ENCODE measurements at places on chromosomes 4 and X.
A peak's percentile ranks its signal among the peaks of the same experiment; 100 is the strongest.

GRCh38 chr4:115054836-115055235 is 58.6 kb downstream of the NDST4 start:
- DNase-seq, result no peak

- DNase-seq, result no peak
Measured at GRCh38 chr4:30744957-30745640, 24.9 kb downstream of the PCDH7 start.

GRCh38 chrX:40316502-40316901 is 218.7 kb upstream of the BCOR start:
- no peak for DNase-seq

DNA sequence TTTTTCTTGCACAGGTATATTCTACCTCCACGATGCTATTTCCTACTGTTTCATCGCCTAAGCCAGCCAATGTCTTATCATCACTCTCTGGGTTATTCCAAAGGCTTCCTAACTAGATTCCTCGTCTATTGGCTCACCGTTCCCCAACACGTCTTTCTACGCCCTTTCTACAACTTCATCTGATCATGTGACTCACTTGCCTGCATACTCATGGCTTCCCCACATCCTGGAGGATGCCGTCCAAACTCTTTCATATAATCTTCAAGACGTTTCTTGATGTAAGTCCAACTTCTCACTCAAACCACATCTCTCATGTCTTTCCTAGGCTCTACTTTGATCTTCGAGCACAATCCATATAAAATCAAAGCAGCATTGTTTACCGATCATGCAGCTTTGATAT is 322.0 kb upstream of the PPARGC1A start:
- DNase-seq, result no peak

- DNase-seq, result peak; percentile 0
Measured at GRCh38 chrX:103464774-103465117, 54.5 kb downstream of the RAB40A start.

GRCh38 chr4:40209401-40209800 is 12.6 kb downstream of the RHOH start:
- DNase-seq, result no peak

DNA sequence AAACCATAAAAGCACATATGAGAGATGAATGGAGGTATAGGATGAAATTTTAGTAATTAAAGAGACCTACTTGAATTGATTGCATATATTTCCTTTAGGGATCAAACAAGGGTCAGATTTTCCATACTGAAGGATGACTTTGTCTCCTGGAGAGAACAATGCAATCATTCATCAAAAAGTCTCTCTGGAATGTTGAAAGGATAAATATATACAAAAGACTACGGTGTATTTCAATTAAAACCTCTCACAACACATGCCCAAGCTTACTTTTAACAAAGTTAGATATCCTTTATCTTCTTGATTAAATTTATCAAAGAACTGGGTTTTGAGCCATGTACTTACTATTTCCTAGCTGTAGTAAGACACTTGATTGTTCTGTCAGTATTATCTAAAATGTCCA is 36.8 kb upstream of the ADH7 start:
- DNase-seq, result no peak

DNA sequence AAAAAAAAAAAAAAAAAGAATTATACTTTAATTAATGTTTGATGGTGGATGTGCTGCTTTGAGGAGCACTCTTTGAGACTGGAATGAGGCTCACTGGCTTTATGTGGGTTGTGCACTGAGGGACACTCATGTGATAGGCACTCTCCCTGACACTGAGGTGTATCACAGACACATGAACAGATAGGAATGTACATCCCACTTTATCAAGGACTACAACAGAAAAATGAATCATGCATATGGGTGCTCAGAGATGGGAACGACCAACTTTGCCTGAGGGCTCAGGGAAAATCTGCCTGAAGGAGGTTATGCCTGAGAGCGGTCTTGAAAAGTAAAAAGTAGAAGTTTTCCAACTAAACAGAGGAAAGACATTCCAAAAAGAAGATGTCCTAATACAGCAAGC is 97.7 kb upstream of the RBPJ start:
- no peak for DNase-seq

GRCh38 chr4:158778156-158778711 is 9.4 kb downstream of the FNIP2 start:
- no peak for DNase-seq

DNA sequence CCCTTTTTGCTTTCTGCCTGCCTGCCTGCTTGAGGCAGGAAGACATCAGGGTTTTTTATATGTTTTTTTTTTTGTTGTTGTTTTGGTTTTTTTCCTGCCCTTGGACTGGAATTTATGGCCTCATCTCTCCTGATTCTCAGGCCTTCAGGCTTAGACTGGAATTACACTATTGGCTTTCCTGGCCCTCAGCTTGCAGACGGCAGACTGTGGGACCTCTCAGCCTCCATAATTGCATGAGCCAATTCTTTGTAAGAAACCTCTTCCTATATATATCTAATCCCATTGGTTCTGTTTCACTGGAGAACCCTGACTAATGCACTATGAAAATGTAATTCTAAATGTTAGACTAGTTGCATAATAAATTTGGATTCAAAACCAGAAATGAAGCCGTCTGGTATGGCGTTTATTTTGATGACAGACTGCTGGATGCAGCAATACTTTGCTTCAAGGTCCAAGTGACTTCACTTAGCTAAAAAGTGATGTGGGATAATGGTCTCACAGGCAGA is 59.0 kb downstream of the SEL1L3 start:
- DNase-seq, result no peak
